ENCODE measurements at places on chromosomes 1 and 21. TPM values are rescaled to one million over a fixed set of nuclear protein-coding genes. Genes with fewer than 3 reads are reported as not detected.

DNA sequence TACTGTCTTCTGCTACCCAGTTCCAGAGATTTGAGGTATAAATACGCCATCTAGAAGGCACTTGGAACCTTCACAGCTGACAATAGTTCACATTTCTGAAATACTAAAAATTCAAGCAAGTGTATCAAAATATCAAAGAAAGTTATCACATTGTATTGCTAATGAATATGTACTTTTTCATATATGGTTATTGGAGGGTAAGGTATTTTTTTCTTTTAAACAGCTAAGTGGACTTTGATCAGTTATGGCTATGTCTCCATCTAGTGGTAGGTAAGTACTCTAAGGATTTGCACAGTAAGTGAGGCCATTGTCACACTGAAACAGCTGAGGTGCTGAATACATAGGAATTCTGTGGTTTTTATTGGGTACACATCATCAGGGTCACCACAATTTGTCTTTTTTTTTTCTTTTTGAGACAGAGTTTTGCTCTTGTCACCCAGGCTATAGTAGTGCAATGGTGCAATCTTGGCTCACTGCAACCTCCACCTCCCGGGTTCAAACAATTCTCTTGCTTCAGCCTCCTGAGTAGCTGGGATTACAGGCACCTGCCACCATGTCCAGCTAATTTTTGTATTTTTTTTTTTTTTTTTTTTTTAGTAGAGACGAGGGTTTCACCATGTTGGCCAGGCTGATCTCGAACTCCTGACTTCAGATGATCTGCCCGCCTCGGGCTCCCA lies 49.1 kb upstream of the CR2 start:
- no peak for DNase-seq

GRCh38 chr1:229286099-229286766 lies 15.3 kb downstream of the RAB4A start:
- DNase-seq = no peak

- DNase-seq = no peak
Measured at GRCh38 chr1:8674481-8674880, 143.0 kb downstream of the RERE start.

DNA sequence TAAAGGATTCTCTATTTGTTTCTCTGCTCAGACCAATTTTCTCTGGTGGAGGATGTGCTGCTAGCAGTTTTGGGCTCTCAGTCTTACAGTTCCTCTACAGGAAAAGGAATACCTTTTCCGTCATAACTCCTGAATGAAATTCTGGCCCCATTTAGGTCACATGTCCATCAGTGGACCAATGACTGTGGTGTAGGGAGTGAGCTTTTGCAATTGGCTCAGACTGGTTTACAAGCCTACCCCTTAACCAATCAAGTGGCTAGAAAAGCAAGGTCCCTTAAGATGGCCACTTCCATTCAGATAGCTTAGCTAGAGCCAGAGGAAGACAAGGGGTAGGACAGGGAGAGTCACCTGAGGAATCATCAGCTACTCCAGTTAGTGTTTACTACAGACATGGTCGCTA lies 16.4 kb upstream of the ZNF281 start:
- no peak for DNase-seq

GRCh38 chr1:241105147-241105546 lies 251.9 kb downstream of the RGS7 start:
- no peak for DNase-seq

DNA sequence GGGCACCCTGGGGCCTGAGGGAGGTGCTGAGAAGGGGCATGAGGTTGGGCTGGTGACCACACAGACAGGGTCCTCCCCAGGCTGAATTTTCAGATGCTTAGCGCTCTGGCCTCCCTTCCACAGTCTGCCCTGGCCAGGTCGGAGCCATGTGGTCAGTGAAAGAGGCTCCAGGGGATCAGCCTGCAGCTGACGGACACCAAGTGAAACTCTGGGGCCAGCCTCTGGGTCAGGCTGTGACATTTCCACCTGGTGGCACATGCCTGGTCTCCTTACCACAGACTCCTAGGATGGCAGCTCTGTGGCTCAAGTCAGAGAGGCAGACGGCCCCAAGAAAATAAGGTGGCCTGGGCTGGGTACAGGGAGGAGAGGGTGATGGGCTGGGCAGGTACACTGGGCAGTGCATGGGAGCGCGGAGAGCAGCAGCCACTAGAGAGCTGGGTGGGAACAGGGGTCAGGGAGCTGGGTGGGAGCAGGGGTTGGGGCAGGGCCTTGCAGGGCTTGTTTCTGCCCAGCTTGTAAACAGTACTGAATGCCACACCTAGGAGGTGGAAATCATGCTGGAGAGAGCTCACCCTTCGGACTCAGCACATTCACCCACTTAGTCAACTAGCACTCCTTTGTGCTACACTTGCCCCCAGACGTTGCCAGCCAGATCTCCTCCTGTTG lies 20.7 kb upstream of the ADARB1 start:
- DNase-seq = no peak

The KRTCAP2 gene
- total RNA-seq = 220 TPM

DNA sequence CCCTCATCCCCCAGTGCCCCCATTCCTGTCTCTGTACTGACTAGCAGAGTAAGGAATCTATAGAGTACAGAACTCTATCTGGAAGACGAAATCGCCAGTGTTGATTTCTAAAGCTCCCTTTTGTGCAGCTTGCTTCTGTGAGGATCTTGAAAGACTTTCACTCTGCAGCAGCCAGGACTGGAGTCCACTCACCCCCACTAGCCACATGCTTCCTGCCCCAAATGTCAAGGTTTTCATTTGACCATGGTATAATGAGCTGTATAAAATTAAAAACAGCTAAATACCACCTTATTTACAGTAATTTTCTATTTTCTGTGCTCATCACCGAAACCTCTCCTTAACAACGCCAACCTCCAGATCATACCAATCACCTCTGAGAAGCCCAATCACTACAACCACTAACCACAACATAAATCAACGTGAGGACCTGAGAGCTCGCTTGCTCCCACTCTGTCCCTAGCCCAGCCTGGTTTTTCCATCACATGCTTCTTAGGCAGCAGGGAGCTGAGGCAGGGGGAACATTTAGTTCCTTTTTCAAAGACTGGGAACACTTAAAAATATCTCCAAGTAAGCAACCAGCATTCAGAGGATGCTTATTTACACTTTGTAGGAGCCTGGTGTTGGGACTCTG lies 56.1 kb upstream of the IRF2BP2 start:
- DNase-seq = no peak

The TNNT2 gene
- total RNA-seq = not detected

The MTHFR gene
- total RNA-seq = 7.8 TPM

GRCh38 chr1:65357291-65357960 lies 48.1 kb downstream of the DNAJC6 start:
- DNase-seq = no peak

The OR2AJ1 gene
- not detected for total RNA-seq

DNA sequence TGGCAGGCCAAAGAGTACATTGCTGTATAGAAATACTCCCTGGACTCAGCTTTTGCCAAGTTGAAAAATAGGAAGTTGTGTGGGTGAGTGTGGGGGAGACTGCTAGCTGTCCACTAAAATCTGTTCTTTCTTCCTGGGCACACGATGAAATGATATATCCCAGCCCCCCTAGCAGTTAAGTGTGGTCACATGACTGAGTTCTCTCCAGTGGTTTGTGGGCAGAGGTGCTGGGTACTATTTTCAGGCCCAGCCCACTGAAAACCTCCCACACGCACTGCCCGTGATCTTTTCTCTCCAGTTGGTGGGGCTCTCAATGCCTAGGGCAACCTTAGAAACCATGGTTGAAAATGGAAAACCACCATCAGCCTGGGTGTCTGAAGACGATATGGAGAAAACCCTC lies 119.7 kb upstream of the LMO4 start:
- DNase-seq = no peak

DNA sequence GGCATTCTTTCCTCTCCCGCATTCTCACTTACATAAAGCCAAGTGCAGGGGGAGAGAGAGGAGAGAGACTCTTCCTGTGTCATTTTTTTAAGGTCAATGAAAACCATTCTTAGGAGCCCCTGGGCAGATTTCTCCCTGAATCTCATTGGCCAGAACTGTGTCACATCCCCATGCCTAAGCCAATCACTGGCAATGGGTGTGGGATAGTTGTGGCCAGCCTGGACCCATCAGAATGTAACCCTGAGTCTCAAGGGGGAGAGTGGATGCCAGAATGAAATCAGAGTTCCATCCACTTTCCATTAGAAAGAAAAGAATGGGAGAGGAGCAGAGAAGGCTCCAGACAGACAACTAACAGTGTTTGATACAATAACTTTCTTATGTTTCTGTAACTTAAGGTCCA lies 31.2 kb upstream of the COQ8A start:
- DNase-seq = no peak

The HEYL gene
- total RNA-seq = 0.10 TPM

Data from MG63 (cell line).